ENCODE measurements at places on chromosomes 1 and 21. TPM values are rescaled to one million over a fixed set of nuclear protein-coding genes. Genes with fewer than 3 reads are reported as not detected.

Gene DIO1
- total RNA-seq: not detected

Gene LCE1C
- total RNA-seq: not detected

Gene IQGAP3
- total RNA-seq: 8.6 TPM

Gene TRIM67
- 0.39 TPM for total RNA-seq

Gene KCNA2
- total RNA-seq: 0.05 TPM

Gene SPRR2A
- not detected for total RNA-seq

Gene SSBP3
- total RNA-seq: 56.4 TPM

GRCh38 chr1:54819195-54819536 lies 18.0 kb upstream of the TTC22 start:
- no peak overlapping the region for H3K4me3 ChIP-seq
- H3K36me3 ChIP-seq: no peaks in the 10 kb centered on the region
- H3K4me1 ChIP-seq: no peaks in the 10 kb centered on the region
- H3K27ac ChIP-seq: no peak overlapping the region
- peaks cover 51% of the 10 kb centered on the region for H3K27me3 ChIP-seq
- peak; percentile 42 for DNase-seq

DNA sequence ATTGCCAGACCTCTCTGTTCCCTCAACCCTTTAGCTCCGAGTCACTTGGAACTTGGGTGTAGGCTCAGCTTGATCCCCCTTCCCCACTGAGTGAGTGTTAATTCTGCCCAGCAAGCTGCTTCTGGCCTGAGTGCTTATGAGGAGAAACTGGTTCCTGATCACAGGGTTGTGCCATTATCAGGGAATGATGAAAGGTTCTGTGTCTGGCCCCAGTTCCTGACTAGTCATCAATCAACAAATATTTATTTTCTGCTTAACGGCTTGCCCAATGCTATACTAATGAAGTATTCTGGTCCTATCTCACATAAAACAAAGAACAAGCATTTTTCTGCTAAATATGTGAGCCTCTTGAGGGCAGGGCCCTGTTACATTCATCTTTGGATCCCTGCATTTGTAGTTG lies 20.8 kb downstream of the CC2D1B start:
- no peaks in the 10 kb centered on the region for H3K4me1 ChIP-seq
- peaks cover 15% of the 10 kb centered on the region for H3K36me3 ChIP-seq
- no peaks in the 10 kb centered on the region for H3K27me3 ChIP-seq

DNA sequence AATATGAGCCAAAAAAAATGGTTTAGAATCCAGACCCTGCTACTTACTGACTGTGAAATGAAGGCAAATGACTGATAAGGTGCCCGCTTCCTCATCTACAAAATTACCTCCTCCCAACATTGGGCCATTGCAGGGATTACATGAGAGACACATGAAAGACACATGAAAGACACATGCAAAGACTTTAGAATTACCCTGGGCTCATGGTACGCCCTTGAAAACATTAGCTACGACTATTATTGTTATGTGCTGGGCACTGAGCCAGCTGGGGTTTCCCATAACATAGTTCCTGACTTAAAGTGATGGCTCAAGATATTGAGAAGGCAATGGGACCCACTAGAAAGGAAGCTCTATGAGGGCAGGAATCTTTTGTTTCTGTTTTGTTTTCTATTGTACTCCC lies 43.7 kb upstream of the KANK4 start:
- no peaks in the 10 kb centered on the region for H3K36me3 ChIP-seq
- DNase-seq: no peak
- no peak overlapping the region for H3K27ac ChIP-seq
- peaks cover 34% of the 10 kb centered on the region for H3K27me3 ChIP-seq

- no peaks in the 10 kb centered on the region for H3K27me3 ChIP-seq
- no peaks in the 10 kb centered on the region for H3K36me3 ChIP-seq
- H3K4me3 ChIP-seq: no peak overlapping the region
- no peak overlapping the region for H3K27ac ChIP-seq
- DNase-seq: no peak
These were observed 3.3 kb downstream of the LURAP1 start for GRCh38 chr1:46206399-46206798.

- peaks cover 7% of the 10 kb centered on the region for H3K36me3 ChIP-seq
- peak overlapping the region; percentile 89 for H3K27ac ChIP-seq
- H3K4me1 ChIP-seq: peaks cover 34% of the 10 kb centered on the region
- no peaks in the 10 kb centered on the region for H3K27me3 ChIP-seq
- peak overlapping the region; percentile 89 for H3K4me3 ChIP-seq
- no peak for DNase-seq
These were observed 1.6 kb downstream of the BCAR3 start for GRCh38 chr1:93680076-93680419.

DNA sequence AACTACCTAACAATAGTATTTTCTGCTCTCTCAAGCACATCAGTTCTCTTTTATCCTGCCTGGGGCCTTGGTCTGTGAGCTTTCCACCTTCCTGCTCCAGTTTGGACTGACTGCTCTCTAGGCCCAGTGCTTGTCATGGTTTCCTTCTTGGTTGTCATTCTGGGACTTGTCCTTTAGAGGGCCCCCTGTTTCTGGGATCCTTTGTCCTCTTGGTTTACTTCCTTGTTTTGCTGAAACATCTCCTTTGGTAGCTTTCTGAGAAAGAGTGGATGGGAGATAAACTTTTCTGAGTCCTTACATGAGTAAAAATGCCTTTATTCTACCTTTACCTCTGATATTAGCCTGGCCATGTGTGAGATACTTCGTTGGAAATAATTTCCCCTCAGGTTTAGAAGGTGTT lies 4.7 kb downstream of the SLC1A7 start:
- H3K4me3 ChIP-seq: no peak overlapping the region
- H3K36me3 ChIP-seq: no peaks in the 10 kb centered on the region
- peaks cover 27% of the 10 kb centered on the region for H3K4me1 ChIP-seq
- DNase-seq: no peak
- no peak overlapping the region for H3K27ac ChIP-seq

DNA sequence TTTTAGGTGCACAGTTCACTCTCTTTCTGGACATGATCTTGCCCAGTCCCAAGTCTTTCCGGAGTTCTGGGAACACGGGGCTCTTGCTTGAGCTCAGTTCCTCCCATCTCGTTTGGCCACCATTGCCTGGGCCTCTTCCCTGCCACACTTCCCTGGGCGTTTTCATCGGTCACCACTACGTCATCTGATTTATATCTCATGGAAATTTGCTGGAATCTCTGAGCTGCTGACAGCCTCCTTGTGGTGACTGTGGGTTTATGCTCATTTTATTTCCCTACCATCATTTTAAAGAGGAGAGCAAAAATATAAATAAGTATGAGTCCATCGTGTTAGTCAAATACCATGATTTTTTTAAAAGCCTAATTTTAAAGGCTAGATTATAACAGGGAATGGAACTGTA lies 449.1 kb upstream of the KAZN start:
- H3K27me3 ChIP-seq: no peaks in the 10 kb centered on the region
- H3K4me1 ChIP-seq: no peaks in the 10 kb centered on the region
- no peaks in the 10 kb centered on the region for H3K36me3 ChIP-seq
- H3K4me3 ChIP-seq: no peak overlapping the region
- H3K27ac ChIP-seq: no peak overlapping the region

DNA sequence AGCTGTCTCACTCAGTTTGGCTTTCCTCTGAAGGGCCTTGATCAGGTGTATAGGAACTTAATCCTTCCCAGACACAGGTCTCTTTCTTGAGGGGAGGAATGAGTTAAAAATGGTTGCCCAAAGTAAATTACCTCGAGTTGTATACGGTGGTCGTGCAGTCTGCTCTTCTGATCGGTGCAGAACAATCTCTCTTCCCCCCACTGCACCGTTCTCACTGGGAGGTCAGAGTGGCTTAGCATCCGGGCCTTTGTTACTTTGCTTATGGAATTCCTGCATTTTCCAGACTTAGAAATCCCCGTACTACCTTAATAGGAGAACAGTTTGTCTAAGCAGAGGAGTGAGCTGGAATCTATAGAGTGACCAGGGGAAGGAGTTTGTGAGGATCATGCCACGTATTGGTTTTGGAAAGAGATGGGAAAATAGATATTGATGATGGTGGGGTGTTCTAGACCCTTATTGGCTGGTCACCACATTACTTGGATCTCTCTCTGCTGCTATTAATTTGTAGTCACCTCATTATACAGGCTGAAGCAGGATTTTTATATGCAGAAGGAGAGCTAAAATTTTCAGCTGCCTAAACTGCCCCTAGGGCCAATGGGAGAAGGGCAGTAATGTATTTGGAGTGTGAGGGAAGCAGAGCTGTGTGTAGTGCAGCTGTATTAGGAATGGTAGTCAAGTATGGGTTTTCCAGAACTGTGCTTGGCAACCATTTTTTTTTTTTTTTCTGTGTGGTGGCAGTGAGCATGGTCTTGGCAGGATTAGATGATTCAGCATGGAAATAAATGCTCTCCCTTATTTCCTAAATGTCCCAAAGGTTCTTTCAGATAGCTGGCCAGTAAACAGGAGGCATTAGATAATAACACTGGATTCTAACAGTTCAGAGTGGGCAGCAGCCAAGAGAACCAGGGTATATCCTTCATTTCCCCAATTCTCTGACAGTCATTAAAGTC lies 81.5 kb downstream of the NDUFS5 start:
- H3K27me3 ChIP-seq: no peaks in the 10 kb centered on the region
- no peaks in the 10 kb centered on the region for H3K36me3 ChIP-seq
- no peak overlapping the region for H3K27ac ChIP-seq
- peaks cover 42% of the 10 kb centered on the region for H3K4me1 ChIP-seq

- no peaks in the 10 kb centered on the region for H3K27me3 ChIP-seq
- H3K27ac ChIP-seq: no peak overlapping the region
- no peak for DNase-seq
- no peaks in the 10 kb centered on the region for H3K4me1 ChIP-seq
- no peak overlapping the region for H3K4me3 ChIP-seq
These were observed 124.9 kb upstream of the BACE2 start for GRCh38 chr21:41043014-41043413.

DNA sequence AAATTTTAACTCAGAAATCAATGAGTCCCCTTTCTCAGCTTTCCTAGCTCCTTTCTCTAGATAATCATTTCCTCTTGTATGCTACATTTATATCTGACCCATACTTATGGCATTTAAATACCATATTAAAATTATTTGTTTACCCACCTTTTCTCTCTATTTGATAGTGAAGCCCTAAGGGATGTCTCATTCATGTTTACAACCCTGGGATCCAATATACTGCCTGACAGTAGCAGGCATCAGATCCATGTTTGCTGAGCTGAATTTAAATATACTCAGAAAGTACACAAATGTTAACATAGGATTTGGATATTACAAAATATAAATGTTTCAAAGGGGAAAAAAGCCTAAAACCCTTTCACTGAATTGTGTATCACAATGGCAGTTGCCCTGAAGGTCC lies 26.5 kb downstream of the SCMH1 start:
- no peak overlapping the region for H3K4me3 ChIP-seq
- no peak overlapping the region for H3K27ac ChIP-seq
- peaks cover 26% of the 10 kb centered on the region for H3K36me3 ChIP-seq

DNA sequence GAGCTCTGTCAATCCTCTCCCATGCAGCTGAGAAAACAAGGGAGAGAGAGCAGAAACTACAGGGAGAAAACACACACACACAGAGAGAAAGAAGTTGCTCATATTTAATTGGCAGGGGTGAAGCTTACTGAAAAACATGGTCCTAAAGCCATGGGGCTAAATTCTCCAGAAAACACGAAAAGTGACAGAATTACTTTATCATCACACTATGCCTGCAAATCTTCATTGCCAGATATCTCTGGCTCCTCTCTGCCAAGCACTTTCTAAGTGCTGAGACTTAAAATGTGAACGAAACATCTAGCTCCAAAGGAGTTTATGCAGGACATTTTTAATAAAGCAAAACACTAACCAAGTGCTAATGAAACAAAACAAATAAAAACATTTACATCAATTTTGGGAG lies 134.1 kb downstream of the DAB1 start:
- H3K4me1 ChIP-seq: no peaks in the 10 kb centered on the region
- H3K4me3 ChIP-seq: no peak overlapping the region
- H3K27ac ChIP-seq: no peak overlapping the region
- H3K36me3 ChIP-seq: no peaks in the 10 kb centered on the region

DNA sequence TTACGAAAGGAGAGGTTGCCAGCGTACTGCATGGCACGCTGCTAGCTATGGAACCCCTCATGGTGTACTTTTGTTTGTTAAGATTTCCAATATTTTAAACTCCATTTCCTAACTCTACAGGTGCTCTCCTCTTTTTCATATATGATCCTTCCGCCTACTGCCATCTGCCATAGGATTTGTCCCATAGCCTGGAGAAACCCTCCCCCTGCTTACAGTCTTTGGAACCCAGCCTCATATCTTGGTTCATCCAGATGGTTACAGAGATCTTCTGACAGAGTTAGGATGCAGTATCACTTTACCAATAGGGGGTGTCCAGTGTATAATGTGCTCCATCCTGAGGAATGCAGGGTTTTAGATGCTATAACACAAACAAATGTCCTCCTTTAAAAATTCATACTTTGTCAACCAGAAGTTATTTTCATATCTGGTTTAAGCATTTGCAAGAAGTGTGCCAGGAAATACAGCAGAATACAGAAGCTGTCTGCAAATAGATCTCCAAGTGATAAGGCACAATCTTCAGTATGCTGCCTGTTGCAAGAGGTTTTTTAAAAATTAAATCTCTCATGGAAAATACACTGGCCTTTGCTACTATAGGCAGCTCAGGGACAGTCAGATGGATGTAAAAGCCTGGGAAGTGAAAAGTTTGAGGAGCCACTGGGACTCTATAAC lies 377.8 kb downstream of the KCNH1 start:
- H3K4me3 ChIP-seq: no peak overlapping the region
- peaks cover 2% of the 10 kb centered on the region for H3K4me1 ChIP-seq
- H3K27ac ChIP-seq: no peak overlapping the region
- no peaks in the 10 kb centered on the region for H3K27me3 ChIP-seq

GRCh38 chr1:207649210-207649753 lies 4.3 kb downstream of the CR1L start:
- no peak overlapping the region for H3K27ac ChIP-seq
- no peaks in the 10 kb centered on the region for H3K36me3 ChIP-seq

GRCh38 chr1:151976858-151977257 lies 16.8 kb downstream of the S100A10 start:
- no peak overlapping the region for H3K4me3 ChIP-seq
- peaks cover 3% of the 10 kb centered on the region for H3K36me3 ChIP-seq
- DNase-seq: no peak
- no peaks in the 10 kb centered on the region for H3K27me3 ChIP-seq
- peak overlapping the region; percentile 43 for H3K27ac ChIP-seq
- H3K4me1 ChIP-seq: peaks cover 63% of the 10 kb centered on the region

DNA sequence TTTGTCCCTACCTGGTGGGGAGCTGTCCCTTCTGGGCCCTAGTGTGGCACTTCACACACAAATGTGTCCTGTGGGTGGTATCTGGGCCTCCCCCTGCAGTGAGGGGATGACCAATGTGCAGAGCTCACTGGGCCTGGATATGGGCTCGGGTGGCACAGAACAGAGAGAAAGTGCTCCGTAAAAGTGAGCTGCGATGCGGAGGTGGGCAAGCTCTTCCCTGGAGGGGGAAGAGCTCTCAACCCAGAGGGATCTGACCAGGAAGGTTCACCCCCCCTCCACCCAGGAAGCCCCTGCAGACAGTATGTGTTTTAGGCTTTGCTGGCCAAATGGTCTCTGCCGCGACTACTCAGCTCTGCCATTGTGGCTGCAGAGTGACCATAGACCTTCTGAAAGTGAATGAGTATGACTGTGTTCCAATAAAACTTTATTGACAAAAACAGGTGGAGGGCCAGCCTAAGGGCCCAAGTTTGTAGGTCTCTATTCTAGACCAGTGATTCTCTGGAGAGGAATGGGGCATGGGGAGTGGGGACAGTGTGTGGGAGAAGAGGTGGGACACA lies 8.6 kb upstream of the ITGB2 start:
- peaks cover 5% of the 10 kb centered on the region for H3K27me3 ChIP-seq
- H3K27ac ChIP-seq: peak overlapping the region; percentile 44
- peaks cover 52% of the 10 kb centered on the region for H3K4me1 ChIP-seq
- no peaks in the 10 kb centered on the region for H3K36me3 ChIP-seq
- no peak overlapping the region for H3K4me3 ChIP-seq
- no peak for DNase-seq

GRCh38 chr1:155173478-155174323 lies at the start of gene TRIM46:
Gene TRIM46, plus strand, starts transcription at chr1:155173849. Its CDS starts 118 bp downstream, at chr1:155173967.
- H3K4me1 ChIP-seq: peaks cover 34% of the 10 kb centered on the region
- peak within 1 kb of the TSS; percentile 97 for H3K4me3 ChIP-seq
- H3K36me3 ChIP-seq: peaks cover 17% of the 10 kb centered on the region

All from osteocyte (in vitro differentiated cells).